ENCODE measurements at places on chromosomes 16 and 17.

GRCh38 chr16:19112099-19112407 lies 1.7 kb upstream of the ITPRIPL2 start:
- no peak for DNase-seq

DNA sequence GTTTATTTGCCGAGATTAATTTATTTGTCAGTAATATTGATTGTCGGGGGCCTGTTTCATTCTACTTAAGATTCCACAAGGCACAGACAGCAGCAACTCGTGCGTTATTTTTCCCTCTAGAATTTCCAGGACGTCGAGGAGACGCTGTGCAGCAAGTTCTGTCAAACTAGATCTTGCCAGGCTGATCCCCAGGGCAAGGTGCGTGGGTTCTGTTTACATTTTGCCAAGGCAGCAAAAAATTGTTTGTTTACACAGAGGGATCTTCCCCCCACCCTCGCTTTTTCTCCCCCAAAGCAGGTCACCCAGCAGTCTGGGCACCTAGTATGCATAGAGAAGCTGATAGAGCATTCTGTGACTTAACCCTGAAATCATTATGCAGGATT lies 111.4 kb downstream of the IRX3 start:
- DNase-seq = no peak

GRCh38 chr17:63587770-63588169 lies 12.9 kb upstream of the TACO1 start:
- DNase-seq = no peak

DNA sequence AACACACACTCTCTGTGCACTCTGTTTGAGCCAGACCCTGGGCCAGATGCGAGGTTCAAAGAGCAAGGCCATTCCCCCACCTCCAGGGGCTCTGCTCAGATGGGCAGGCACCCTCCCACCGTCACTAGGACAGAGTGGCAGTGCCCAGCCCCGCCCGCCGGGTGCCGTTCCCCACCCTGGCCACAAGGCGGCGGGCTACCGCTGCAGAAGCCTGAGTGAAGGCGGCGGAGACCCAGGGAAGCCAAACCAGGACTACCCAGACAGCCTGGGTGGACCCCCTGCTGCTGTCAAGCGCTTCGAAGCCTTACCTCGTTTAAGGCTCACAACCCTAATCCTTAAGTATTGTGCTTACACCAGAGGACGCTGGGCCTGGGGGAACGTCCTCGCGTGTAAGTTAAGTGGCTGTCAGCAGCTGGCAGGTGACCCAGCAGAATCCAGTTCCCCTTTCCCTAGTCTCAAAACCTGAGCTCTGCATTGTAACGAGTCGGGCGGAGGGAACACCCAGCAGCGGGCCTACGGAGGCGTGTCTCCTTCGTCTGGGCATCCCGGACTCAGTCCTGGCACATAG lies 4.5 kb downstream of the ARHGAP27 start:
- DNase-seq = no peak

DNA sequence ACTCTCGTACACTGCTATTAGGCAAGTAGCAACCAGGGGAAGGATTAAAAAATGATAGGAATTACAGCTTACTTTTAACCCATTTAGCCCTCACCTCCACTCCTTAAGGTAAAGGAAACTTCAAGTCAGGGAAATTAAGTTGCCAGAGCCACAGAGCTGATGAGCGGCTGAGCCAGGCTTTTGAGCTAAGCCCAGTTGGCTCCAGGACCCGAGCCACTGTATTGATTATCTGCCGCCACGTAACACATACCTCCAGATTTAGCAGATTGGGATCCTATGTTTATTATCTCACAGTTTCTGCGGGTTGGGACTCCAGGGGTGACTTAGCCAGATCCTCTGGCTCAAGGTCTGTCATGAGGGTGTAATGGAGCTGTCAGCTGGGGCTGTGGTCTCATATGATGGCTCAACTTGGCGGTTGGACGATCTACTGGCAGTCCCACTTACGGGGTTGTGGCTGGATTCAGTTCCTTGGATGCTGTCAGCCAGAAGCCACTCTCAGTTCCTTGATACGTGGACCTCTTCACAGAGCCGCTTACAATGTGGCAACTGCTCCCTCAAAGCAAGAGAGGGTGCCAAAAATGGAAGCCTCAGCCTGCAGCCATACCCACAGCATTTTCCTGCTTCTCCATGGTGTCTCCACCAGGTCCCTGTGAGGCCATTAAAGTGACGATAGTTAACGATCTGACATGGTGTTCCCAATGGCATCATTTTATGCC lies 57.3 kb downstream of the TMEM186 start:
- DNase-seq = no peak

GRCh38 chr16:77064037-77064436 lies 127.0 kb upstream of the MON1B start:
- DNase-seq = no peak

DNA sequence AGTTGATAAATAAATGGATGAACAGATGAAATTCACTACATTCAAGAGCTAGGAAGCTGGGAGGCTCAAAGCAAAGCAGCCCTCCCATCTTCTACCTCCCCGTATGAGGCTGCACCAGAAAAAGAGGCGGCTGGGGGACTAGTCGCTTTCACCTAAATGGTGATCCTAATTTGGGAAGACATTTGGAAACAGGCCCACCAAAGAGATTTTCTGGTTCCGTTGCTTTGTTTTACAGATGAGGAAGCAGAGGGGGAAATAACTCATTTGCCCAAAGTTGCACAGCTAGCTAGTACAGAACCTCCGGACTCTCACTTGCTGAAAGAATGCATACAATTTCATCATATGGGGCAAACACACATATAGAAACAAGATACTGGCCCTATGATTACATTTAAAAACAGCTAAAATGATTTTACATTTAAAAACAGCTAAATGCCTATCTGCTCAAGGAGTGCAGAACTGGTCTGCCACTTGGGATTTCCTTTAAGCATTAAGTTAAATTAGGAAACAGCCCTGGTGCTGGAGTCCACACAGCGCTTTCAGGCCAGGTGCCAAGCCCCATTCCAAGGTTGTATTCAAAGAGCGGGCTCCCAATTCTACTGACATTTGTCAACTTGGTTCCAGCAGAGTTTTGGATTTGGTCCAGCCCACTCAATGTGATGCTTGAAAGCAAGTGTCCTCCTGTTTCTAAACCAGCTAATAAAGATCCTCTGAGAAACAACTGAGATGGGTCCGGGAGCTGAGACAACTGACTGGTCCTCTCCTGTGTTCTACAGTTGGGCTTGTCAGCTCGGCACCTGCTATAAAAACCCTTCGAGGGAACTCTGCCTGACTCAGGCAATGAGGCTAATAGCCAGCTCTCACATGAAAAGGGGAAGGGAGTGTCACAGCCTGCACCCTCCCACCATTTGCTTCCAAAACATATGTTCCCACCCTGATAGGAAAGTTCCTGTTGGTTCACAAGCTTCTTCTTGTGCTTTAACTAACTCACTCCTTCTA lies 11.7 kb downstream of the ERN1 start:
- DNase-seq = no peak

GRCh38 chr17:1627982-1628855 lies at the start of gene SLC43A2:
Gene SLC43A2, minus strand, starts transcription at chr17:1628834. Its CDS starts 960 bp downstream, at chr17:1627874.
- DNase-seq = no peak

DNA sequence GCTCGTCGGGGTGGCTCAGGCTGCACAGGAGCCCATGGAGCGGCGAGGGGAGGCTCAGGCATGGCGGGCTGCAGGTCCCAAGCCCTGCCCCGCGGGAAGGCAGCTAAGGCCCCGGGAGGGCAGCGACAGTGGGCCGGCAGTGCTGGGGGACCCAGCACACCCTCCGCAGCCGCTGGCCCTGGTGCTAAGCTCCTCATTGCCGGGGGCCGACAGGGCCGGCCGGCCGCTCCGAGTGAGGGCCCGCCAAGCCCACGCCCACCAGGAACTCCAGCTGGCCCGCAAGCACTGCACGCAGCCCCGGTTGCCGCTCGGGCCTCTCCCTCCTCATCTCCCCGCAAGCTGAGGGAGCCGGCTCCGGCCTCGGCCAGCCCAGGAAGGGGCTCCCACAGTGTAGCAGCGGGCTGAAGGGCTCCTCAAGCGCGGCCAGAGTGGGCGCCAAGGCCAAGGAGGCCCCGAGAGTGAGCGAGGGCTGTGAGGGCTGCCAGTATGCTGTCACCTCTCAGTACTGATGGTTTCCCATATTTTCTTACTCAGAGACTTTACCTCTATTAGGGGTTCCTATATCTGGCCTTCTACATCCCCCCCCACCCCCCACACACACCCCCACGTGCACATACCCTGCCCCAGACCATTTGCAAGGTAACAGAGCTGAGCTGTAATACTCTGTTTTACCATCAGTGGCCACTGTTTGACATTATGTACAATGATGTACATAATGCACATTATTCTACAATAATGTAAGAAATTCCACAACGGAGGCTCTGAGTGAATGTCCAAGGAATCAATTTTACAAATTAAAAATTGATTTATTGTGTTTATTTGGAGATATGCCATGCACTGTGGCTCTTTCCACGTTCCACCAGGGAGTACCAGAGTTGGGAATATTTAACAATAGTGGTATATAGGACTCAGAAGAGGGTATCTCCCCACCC lies 3.7 kb upstream of the VAT1L start:
- no peak for DNase-seq

GRCh38 chr16:51615141-51615540 lies 464.1 kb upstream of the SALL1 start:
- no peak for DNase-seq

DNA sequence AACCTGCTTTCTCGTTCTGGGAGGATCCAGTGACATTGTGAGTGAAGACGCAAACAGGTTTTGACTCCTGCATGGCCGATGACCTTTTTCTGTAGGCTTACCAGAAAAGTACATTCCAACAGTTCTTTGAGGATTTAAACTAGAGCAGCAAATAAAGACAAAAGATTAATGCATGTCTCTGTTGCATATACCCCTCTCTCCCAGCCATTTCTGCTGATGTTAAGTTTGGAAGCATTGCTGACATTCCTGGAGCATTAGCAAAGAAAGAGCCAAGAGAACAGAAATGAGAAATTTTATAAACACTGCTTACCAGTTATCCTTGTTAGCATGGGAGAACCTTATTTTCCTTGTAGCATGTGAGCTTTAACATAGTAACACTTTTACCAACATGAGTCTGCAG lies 49.3 kb downstream of the SIAH1 start:
- no peak for DNase-seq

DNA sequence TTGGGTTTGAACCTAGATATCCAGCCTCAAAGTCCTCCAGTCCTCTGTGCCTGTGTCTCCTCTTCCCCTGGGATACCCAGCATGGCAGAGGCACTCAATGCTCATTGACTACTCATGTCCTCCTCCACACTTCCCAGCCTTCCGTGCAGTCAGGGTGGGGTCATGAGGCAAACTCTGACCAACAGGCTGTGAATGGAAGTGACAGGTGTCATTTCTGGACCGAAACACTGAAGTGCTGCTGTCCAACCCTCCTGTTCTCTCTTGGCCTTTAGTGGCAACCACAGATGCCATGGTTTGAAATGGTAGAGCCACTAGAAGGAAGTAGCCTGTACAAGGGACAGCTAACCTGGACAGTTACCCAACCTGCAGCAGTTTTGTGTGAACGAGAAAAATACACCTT lies 46.7 kb upstream of the MAP3K14 start:
- no peak for DNase-seq

DNA sequence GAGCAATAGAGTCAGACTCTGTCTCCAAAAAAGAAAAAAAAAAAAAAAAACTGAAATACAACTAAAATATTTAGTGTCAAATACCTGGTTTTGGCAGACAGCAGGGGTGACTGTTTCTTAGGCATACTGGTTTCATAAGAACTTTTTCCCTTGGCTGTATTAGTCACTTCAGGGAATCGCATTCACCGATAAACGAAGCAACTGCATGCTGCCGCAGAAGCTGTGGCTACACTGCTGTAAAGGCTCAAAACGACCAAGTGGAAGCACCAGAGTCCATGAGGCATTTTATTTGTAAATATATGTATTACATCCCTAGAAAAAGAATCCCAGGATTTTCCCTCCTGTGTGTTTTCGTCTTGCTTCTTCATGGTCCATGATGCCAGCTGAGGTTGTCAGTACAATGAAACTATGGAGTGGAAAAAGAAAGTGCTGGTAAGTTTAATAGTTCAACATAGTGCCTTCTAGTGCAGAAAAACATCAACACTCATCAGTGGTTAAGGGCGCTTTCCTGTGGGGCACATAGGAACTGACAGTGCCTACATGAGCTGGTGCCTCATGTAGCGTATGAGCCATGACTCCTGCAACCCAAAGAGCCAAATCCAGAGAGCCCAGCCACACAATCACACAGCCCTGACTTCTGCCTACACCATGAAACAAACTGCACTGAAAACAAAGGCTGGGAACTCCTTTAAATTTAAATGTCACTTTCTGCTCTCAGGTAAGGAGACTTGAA lies 7.3 kb downstream of the RPS15A start:
- DNase-seq = no peak

DNA sequence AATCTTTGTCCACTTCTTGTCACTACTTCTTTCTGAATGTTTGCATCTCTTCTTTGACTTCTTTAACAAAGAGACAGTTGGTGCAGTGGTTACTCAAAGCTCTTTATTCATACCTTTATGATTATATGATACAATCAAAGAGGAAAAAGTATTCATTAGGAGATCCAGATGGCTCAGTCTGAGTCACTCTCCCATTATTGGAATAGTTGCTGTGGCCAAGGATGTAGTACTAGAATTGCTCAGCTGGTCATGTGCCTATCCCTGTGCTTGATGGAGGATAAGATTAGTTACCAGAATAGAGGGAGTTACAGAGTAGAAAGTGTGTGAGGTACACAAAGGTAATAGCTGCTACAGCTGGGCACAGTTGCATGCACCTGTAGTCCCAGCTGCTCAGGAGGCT lies 18.3 kb downstream of the BCAS3 start:
- DNase-seq = no peak

- no peak for DNase-seq
Measured at GRCh38 chr16:28883221-28883996, 5.1 kb downstream of the ATP2A1 start.

DNA sequence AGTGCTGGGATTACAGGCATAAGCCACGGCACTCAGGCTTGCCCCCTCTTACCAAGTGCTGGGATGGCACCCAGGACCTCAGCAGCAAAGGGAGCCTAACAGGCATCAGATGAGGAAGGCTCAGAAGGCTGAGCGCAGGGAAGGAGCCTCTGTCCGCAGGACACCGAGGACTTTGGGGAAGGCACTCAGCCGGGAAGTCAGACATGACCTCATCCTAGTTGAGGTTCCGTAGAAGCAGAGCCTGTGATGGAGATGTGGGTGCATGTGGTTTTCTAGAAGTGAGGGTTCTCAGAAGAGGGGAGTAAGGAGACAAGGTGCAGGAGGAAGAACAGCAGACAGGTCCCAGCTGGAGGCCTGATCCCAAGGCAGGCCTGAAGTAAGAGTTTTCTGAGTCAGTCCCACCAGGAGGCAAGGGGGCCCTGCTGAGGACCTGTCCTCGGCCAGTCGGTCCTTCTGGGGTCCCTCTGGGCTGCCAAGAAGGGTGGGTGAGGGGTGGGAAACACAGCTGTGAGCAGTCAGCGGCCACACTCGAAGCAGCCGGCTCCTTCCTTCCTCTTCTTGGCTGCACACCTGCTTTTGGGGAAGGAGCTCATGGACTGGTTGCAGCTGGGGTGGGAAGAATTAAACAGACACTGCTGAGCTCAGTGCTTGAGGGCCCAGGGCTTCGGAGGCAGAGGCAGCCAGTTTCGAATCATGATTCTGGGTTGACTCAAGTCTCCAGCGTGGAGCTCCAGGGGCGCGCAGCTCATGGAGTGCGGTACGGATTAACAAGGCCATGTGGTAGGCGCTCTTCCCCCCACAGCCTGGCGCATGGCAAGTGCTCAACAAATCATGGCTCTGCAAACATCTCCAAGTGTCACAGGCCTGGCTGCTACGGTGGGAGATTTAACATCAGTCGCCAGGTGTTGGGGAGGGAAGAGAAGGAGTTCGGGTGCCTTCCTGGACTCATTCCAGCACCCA lies 38.9 kb upstream of the SNN start:
- no peak for DNase-seq

GRCh38 chr17:8896641-8897635 lies 29.5 kb upstream of the PIK3R6 start:
- no peak for DNase-seq

Measured in cortex of kidney (tissue), 1 donor.